ENCODE measurements at places on chromosomes 12 and 14.

DNA sequence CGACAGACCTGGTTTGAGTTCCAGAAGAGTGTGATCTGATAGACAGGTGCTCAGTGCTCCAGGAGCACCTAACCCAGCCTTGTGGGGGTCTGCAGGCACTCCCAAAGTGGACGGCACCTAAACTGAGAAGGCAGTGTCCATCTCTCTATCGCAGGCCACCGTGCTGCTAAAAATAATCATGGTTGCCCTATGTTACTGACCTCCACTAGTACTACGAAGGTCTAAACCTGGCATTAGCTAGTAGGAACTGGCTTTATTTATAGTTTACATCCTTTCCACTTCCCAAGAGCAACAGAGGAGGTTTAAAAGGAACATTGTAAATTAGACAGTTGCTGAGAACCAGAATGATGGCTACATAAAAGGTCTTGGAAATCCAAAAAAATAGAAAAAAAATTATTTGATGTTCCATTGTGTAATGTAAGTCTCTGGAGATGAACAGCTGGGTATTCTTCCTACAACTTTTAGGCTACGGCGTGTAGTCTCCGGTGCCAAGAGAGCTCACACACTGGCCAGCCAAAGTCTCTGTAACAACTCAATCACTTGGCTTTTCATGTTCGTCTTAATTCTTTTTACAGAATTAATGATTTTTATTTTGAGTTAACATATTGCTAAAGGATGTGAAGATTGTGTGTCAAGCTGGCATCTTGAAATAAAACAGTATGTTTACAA lies 27.3 kb downstream of the PPFIBP1 start:
- DNase-seq, result no peak

- no peak for DNase-seq
These were observed 50.7 kb downstream of the TBC1D30 start for GRCh38 chr12:64875186-64875585.

DNA sequence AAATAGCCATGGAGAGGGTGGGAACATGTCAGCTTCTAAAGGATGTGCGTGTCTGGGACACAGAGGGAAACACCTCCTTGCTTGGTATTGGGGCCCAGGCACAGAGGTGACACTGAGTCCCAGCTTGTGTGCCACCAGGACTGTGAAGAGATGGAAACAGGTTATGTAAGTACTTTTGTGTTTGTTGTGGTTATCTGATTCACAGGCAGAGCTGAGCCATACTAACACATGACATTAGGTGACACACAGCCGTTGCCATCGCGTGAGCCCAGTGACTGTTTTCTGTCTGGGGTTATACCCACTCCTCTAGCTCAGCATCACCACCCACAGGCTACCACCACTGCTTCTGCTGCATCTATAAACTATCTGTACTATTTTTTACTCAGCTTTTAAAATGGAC lies 12.1 kb upstream of the FLVCR2 start:
- no peak for DNase-seq

DNA sequence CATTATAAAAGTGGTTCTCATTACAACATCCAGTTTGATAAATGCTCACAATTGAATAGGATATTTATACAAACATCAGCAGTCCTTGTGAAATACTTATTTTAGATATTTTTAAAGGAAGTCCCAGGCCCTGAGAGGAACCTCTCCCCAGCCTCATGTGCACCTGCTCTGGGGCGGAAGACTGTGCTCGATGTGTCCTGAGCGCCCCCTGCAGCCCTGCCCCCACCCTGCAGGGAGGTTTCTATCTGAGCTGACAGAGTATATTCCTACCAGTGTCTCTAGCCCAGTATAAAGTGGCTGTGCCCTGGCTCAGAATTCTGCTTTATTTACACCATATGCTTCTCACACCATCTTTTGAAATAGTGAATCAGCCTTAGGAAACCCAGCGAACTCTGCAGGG lies 1349.1 kb downstream of the TMEM121 start:
- no peak for DNase-seq

- DNase-seq, result no peak
These were observed 438.8 kb upstream of the USP15 start for GRCh38 chr12:61821381-61821780.

DNA sequence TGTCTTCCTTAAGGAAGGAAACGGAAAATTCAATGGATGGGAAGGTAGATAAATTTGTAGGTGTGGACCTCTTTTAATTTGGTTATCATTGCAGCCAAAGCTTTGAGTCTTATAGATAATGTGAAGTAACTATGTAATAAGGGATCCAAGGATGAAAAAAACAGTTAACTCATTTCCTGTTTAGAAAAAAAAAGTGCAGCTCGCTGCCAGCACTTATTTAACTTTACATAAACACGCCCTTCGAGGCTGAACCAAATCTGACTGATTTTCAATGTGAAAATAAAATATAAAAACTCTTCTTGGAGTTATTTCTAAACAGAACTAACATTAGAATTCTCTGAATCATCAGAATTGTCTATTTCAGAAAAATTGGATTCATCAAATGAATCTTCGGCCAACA lies 7.0 kb downstream of the NUBPL start:
- no peak for DNase-seq
